ENCODE measurements at places on chromosomes 4 and X.

DNA sequence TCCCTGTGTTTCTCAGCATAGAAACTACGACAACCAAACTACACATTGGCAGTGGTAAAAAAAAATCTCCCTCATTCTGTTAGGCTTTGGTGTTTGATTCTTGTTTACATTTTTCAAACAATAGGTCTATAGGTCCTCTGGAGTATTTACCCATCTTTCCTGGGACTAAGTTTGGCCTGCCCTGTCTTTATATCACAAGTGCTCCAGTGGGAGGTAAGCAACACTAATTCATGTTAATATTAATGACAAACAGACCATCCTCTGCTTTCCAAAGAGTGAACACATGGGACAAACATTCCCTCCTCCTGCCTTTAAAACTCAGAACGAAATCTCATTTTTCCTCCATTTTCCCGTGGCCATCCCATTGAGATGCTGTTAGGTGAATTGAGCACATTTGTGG is 514.1 kb upstream of the INTU start:
- DNase-seq = no peak

DNA sequence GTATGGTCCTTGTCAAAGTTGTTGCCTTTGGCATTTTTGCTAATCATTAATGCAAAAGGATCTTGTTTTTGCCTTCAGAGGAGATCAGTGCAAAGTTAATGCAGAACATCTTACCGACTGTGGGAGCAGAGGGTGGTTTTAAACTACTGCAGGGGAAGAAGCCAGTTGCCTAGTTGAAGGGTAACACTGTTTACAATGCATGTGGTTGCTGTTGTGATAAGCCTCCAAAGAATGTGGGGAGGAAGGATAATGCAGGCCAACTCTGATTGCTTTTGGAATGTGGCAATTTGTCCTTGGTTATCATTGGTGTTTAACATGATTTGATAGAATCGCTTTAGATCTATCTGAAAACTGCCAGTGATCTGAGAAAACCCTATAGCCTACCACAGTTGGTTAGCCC is 204.3 kb upstream of the TLL1 start:
- no peak for DNase-seq

DNA sequence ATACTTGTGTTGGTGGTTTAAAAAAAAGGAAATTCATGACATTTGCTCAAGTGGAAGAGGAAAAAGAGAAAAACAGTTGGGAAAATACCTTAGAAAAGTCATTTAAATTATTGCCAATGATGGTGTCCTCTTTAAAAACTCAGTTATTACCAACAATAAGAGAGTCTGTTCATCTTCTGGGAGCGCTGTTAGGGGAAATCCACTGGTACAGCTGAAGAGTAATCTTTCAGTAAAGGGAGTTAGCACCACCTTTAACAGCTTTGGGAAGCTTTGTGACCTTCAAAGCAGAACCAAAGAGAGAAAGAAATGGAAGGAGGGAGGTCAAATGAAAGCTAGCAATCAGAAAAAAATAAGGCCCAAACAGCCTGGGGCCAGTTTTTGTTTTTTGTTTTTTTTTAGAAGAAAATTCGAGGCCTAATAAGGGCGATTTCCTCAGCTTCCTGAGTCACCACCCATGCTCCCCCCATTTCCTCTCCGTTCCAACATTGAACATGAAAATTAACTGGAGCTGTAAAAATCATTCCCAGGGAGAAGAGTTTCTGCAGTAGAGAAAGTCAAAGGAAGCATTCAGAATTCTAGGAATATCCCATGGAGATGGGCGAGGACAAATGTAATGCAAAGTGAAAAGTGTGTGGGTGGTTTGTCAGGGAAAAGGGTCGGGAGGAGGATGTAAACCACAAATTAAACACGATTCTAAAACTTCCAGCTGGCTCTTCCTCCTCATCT is 115.1 kb downstream of the SH3KBP1 start:
- DNase-seq = no peak

DNA sequence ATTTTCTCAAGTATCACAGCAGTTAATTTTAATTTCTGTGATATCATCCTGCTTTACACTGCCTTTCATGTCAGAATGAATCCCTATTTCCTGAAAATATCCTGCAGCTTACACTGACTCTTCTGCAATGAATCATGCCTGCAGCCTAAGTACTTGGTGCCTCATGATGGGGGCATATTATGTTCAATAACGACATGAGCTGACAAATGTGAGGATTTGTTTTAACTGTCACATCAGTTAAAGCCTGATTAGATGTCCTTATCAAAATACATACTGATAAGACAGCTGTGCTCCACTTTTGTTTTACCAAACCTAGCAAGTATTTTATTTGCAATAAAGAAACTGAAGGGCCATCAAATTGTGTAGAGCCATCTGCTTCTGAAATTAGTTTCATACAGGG is 359.9 kb upstream of the AGA start:
- DNase-seq = no peak

DNA sequence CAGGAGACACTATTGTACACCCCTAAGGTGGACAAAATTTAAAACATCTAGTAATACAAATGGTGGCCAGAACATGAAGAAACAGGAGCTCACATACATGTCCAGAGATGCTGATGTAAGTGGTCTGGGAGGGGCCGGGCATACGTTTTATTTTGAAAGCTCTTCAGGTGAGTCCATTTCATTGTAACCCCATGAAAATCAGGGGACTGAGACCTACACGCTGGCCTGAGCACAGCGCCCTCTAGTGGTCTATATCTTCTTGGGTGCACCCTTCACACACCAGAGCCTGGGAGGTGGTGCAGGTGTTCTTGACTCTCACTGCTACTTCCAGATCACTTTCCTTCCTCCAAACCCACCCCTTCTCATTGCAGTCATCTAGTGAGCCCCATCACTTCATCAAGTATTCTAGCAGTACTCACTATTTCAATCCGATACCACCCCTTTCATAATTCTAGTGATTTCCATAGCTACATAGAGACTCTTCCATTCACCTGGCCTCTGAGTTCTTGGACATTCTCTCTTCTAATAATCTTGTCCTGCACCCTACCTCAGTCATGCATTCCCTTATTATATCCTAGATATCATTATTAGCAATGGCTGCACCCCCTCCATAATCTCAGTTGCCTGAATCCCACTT is 4.3 kb upstream of the TLR6 start:
- peak; percentile 64 for DNase-seq

DNA sequence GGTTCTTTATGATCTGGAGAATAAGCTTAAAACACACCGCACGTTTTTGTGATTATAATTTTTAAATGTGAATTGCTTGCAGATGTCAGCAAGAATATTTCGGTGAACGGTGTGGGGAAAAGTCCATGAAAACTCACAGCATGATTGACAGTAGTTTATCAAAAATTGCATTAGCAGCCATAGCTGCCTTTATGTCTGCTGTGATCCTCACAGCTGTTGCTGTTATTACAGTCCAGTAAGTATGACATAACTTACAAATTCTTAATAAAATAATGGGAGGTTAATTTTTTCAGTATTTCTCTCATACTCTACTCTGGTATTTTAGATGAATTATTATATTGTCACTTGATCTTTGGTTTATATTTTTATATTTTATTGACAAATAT is 5.4 kb downstream of the AREG start:
- no peak for DNase-seq

DNA sequence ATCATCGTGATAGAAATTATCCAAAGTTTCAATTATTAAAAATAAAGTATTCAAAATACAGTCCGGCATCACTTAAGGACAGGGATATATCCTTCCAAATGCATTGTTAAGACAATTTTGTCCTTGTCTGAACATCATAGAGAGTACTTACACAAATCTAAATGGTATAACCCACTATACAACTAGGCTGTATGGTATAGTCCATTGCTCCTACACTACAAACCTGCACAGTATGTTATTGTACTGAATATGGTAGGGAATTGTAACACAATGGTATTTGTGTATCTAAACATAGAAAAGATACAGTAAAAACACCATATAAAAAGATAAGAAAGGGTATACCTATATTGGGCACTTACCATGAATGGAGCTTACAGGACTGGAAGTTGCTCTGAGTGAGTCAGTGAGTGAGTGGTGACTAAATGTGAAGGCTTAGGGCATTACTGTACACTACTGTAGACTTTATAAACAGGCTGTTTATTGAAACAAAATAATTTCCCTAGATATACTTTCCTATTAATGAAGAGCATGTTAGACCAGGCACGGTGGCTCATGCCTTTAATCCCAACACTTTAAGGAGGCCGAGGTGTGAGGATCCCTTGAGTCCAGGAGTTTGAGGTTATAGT is 44.8 kb upstream of the PTPN13 start:
- DNase-seq = no peak

- DNase-seq = no peak
These were observed 29.7 kb upstream of the LGI2 start for GRCh38 chr4:25060241-25060962.
